ENCODE measurements at places on chromosomes 7 and 10.
A peak's percentile ranks its signal among the peaks of the same experiment; 100 is the strongest.

DNA sequence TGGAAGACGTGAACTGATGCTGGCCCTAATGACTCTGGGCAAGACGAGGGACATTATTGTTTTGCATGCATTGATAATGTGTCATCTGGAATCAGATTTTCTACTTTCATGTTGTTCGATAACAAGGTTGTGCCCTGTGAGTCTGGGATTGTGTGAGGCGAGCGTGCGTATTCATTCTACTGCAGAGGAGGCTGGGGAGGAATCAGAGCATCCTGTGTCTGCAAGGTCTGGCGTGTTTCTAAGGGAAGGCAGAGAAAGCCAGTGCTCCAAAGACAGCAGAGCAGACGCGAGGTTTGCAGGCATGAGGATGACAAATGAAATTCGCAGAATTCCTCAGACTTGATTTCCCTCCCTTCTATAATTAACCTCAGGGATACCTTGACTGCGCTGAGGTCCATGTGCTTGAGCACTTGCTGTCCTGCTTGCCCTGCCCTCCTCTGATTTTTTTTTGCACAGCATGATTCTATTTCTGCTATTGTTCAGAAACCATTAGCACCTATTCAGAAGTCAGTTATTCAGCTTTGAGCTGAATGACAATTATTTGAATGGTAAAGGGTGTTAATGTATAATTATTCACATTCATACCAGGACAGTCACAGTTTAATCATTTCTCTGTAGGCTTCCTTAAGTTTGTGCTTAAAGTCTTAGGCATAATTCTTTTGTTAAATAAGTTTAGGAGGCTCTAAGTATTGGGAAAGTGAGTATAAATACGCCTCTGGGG lies 233.6 kb downstream of the EBF3 start:
- no peak for DNase-seq

GRCh38 chr10:29949411-29950011 lies 109.9 kb downstream of the JCAD start:
- DNase-seq: no peak

DNA sequence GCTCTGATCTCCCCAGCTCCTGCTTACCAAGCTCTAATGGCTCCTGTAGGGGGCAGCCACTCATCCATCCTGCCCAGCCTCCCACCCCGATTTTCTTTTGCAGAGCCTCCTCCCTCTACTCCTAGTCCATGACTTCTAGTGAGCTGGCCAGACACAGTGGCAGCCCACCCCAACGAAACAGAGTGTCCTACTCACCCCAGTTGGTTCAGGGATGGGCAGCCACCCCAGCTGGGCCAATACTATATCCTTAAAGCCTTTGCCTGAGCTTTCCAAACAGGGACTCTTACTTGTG lies 77.1 kb downstream of the GRID1 start:
- DNase-seq: no peak

DNA sequence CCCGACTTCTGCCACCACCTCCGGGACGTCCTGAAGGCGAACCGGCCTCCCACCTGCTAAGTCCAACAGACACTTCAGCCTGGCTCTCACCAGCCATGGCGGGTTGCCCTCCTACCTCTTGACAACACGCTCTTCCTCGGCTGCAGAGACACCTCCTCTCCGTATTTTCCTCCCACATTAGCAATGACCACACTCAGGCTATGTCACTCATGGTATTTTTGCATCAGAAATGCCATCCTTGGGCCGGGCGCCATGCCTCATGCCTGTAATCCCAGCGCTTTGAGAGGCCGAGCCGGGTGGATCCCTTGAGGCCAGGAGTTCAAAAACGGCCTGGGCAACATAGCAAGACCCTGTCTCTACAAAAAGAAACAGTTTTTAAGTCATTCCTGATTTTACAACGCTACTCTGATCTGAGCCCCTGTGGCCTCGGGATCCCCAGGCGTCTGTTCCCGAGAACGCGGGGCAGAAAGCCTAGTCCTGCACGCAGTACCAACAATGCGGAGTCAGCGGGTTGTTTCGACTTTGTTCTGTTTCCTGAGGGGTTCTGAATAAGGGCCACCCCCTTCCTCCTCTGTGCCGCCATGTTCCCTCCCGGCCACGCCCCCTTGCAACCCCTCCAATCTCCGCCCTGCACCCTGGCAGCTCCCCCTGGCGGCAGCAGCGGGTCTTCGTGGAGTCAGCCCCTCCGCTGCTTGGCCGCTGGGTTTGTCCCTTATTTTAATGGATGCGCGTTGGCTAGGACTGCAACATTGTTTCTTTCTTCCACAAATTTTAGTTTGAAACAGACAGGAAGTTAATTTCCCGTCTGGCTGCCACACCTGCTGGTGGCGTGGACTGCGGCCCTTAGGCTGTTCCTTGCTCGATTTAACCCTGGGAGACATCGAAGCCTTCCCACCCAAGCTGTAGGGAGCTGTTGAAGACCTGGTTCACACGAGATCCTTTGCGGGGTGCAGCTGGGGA lies 9.7 kb upstream of the ZFAND2A start:
- DNase-seq: peak; percentile 94

GRCh38 chr10:99431190-99431760 lies 851 bp upstream of the GOT1 start:
- DNase-seq: no peak

DNA sequence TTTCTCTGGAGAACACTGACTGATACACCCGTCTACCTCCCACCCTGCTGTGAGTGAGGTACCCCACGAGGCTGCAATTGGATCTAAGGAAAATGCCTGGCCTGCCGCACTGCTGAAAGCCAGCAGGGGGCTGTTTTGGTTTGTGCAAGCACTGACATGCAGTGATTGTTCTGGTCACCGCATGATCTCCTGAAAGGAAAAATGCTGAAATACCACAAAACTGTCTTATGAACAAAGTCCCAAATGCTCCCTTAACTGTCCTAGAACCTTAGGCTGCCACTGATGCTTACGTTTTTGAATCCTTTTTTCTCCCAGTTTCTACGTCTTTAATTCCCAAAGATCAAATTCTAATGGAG lies 132.7 kb downstream of the JCAD start:
- no peak for DNase-seq
